T follicular helper cell (primary cell): ENCODE measurements at places on chromosomes 7 and 10.

- DNase-seq = no peak
Measured at GRCh38 chr10:97058521-97058920, 127.2 kb downstream of the SLIT1 start.

DNA sequence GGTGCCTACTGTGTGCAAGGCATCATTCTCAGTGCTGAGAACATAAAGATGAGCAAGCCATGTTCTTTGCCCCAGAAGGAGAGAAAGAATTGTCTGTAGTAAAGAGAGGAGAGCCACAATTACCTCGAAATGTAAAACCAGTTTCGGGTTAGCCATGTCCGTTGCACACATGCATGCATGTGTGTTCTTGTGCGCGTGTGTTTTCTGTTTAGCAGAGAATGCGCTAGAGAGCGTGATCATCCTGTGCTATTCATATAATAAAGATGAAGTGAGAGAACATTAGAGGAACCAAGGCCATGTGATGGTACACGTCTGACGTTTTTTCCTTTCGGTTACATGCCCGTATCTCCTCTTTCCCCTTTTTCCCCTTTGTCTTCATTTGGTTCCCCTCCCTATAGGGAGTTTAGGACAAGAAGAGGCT is 158.2 kb downstream of the CELF2 start:
- no peak for DNase-seq

DNA sequence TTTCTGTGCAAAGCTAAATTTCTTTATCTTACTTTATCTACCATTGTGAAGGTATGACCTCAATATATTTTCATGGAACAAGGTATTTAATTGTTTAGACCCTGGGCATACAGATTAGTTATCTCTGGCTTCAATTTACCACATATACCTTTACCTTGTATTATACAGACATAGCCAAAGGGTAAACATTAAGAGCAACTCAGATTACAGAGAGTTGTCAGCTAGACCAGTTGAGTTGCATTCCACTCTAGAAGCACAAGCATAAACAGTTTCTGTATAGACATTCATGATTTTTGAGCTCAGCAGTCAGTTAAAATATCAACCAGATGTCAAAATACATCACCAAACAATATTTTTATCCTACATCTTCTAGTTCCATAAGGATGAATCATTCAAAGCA is 857.3 kb upstream of the ZWINT start:
- no peak for DNase-seq

GRCh38 chr10:19209319-19209718 is 160.7 kb downstream of the MALRD1 start:
- DNase-seq = no peak

- no peak for DNase-seq
Measured at GRCh38 chr7:3112479-3113134, 68.9 kb upstream of the CARD11 start.

DNA sequence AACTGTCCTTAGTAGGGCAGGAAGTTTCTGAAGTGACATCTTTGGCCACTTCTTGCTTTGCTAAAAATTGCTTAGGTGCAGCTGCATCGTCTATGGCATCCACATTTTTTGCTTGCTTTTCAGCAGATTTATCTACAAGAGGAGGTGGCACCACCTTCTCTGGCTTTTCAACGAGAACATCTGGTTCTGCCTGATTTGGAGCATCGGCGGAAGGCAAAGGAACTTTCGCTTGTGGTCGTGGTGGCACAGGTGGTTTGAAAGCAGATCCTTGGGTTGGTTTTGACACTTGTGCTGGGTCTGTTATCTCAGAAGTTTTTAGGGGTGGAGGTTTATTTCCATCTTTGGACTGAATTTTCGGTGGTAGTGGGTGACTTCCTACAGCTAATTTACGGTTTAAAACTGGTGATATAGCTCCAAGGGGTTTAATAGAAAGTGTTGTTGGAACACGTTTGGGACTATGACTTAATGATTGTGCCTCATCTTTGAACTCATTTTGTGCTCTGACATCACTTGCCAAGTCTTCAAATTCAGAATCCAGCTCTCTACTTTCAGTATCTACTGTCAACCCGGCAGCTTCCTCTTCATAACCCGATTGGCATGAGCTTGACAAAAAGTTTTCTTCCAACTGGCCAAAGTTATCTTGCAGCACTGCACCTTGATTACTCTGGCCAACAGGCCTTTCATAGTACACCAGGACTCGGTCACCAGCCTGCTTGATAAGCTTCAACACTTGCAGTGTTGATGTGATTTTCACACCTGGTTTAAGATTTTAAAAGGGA is 44.0 kb downstream of the SLC18A2 start:
- no peak for DNase-seq

DNA sequence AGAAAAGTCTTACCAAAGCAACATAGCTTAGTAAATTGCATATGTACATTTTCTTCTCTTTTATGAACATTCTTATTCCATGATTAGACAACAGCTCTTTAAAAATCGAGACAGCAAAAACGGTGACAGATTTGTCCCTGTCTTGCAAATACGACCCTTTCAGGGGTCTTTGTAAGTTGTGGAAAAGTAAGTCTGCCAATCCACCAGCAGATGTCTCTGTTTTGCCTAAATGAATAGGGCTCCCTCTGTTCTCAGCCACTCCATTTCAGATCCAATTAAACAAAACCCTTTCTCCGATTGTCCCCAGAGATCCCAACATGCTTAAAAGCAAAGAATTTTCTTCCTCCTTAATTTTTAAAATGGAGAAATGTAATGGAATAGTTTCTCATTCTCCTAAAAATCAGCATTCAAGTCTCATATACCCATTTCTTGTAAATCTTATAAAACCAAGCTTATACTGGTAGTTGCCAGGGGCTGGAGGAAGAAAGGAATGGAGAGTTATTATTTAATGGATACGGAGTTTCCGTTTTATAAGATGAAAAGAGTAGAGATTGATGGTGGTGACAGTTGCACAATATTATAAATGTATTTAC is 61.0 kb upstream of the NFE2L3 start:
- DNase-seq = no peak

DNA sequence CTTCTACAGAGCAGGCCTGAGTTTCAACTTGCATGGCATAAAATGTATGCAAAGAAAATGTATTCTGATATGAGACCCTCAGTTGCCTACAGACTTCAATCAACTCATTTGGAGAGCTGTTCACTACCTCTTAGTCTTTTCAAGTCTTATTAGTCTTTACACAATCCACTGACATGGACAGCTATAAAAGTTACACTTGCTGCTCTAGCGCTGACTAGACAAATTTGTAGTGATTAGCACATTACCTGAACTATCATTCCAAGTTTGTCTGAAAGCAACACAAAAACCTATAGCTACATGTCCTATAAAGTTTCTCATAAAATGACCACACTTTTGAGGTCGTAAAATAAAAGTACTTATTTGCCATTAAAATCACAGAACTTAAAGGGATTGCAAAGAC is 83.9 kb downstream of the PARD3 start:
- no peak for DNase-seq

DNA sequence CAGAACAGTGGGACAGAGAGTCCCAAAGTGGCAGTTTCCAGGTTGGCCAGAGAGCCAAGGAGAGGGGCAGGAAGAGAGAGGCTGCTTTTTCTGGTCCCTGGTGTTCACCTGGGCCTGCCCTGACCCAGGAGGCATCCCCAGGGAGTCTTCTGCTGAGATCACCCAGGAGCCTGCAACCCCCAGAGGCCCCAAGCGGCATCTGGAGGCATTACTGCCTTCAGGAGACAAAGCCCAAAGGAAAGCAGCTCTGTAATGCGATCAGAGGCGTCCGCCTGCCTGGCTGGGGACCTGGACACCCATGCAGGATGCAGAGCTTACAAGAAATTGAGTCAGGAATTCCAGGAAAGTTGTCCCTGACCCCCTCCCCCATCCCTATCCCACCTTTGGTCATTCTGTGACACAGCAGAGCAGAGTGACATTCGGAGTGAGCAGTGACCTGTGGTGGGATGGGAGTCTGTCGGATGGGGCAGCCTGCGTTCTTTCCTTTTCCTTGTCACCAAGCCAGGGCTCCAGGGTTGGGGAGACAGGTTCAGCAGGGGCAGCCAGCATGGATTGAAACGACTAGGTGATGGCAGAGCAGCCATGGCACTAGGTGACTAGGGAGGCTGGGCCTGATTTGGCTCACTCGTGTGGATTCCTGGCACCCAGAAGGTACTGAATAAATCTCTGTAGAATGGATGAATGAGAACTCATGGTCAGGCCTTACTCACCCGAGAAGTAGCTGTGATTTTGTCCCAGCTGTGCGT is 10.4 kb downstream of the UNC5B start:
- DNase-seq = no peak

- no peak for DNase-seq
Measured at GRCh38 chr7:94045581-94045980, 41.4 kb upstream of the BET1 start.

GRCh38 chr7:30503274-30504212 is 1.1 kb downstream of the GGCT start:
- DNase-seq = no peak

- no peak for DNase-seq
Measured at GRCh38 chr7:134364619-134365037, 47.9 kb upstream of the SLC35B4 start.

GRCh38 chr10:101967713-101968112 is 88.3 kb downstream of the ARMH3 start:
- no peak for DNase-seq

- DNase-seq = no peak
Measured at GRCh38 chr7:40918701-40919271, 784.0 kb downstream of the SUGCT start.

GRCh38 chr7:24573554-24574338 is 494 bp downstream of the PALS2 start:
- no peak for DNase-seq

DNA sequence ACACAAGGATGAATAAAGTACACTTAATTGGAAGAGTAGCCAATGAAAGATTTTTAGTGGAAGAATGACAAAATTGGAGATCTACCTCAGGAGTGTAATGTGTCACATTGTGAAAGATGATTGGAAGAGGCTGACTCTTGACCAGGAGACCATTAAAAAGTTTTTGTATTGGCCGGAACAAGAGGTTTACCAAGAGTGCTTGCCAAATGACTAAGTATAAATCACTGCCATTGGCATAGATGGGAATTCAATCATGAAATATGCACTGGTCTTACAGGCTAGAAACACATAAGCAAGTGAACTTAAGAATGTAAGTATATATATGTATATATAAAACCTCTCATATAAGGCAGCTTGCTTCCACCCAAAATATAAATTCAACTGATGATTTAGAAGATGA is 58.7 kb upstream of the TFEC start:
- DNase-seq = no peak

GRCh38 chr10:761376-761775 is 71.9 kb upstream of the DIP2C start:
- no peak for DNase-seq

GRCh38 chr7:157568106-157568769 is 231.4 kb downstream of the DNAJB6 start:
- DNase-seq = no peak

- no peak for DNase-seq
Measured at GRCh38 chr7:11613292-11613930, 218.6 kb downstream of the THSD7A start.

- no peak for DNase-seq
Measured at GRCh38 chr10:111338805-111339204, 262.0 kb downstream of the ADRA2A start.

GRCh38 chr7:99384523-99384922 is 10.0 kb downstream of the ARPC1B start:
- DNase-seq = no peak

DNA sequence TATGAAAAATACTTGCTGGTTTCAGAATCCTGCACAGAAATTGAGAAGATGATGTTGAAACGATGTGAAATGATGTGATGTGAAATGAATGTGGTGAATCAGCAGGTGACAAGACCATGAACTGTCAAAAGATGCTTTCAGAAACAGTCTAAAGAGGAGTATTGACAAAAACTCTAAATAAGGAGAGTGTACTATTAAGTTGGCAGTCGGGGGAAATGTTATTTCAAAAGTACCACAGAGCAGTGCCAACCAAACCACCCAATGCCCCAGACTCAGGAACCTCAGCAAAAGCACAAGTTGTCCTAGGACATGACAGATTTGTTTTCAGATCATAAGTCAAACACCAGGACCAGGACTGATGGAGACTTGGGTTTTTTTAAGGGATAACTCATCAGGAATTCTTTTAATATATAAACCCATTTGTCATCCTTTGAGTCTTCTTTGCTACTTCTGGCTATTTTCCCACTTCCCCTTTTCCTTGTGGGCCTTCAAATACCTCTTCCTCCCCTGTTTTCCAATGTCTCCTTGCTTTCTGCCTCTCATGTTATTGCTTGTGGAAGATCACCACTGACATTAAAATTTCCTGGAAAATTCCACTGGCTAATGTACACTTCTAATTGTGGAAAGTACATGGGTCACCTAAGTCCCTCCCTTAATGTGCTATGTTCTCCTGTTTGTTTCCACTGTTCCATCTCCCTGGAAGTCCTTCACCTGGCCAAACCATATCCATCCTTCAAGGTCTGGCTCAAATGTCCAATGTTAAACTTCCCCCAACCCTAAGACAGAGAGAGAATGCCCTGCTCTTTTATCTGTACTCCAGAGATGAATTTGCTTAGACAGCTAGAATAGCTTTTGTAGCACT is 10.2 kb upstream of the PPP1R3C start:
- DNase-seq = no peak

DNA sequence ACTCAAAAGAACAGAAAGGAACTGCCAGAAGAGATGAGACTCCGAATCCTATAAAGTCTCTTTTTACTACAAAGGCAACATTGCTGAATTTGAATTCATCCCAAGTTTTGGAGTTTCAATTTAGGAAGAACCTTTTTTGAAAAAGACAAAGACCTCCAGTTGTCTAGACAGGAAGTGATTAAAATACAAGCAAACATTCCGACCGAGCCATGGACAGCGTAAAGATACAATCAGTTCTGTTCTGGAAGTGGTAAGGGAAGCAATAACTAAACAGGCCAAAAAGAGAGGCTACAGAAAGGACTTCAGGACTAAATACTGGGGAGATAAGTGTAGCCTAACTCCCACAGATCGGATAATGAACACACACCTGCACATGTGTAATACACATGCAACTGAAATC is 101.0 kb downstream of the SMURF1 start:
- no peak for DNase-seq

- DNase-seq = no peak
Measured at GRCh38 chr7:12709726-12710502, 22.5 kb downstream of the ARL4A start.

DNA sequence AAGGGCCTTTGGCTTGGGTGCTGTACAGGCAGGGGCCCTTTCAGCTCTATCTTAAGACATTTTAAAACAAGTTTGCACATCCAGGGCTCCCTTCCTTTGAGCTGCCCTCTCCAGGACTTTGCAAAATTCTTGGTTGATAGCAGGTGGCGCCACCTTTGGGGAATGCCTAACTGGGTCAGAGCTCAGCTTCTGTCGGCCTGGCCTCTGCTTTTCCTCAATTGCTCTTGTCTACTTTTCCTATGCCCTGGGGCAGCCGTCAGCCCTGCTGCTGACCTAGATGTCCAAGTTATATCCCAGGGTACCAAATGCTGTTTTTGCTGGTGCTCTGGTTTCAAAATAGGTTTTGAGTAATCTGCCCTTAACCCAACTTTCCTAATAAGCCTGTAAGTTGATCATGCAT is 65.8 kb downstream of the APBB1IP start:
- DNase-seq = no peak

GRCh38 chr7:3722396-3722922 is 421.4 kb downstream of the SDK1 start:
- no peak for DNase-seq
